Thoracic aorta (tissue), 2 donors: ENCODE measurements at places on chromosomes 7 and 10.

DNA sequence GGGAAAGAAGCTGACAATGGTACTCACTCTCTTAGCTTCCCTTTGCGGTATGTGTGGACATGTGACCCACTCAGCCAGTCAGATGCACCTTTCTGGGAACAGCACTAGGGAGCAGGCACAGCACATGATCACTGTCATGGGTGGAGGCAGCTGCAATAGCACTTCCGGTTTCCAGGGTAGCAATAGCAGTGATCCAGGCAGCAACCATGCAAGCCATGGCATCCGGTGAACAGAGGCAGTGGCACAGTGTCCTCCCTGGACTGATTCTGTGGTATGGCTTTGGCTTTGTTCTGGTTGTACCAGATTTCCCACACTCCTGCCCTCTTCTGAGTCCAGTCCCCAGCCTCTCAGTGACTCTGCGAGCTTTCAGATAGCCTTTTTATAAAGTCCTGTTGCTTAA, 86.8 kb upstream of the NAMPT start:
- no peak for DNase-seq

DNA sequence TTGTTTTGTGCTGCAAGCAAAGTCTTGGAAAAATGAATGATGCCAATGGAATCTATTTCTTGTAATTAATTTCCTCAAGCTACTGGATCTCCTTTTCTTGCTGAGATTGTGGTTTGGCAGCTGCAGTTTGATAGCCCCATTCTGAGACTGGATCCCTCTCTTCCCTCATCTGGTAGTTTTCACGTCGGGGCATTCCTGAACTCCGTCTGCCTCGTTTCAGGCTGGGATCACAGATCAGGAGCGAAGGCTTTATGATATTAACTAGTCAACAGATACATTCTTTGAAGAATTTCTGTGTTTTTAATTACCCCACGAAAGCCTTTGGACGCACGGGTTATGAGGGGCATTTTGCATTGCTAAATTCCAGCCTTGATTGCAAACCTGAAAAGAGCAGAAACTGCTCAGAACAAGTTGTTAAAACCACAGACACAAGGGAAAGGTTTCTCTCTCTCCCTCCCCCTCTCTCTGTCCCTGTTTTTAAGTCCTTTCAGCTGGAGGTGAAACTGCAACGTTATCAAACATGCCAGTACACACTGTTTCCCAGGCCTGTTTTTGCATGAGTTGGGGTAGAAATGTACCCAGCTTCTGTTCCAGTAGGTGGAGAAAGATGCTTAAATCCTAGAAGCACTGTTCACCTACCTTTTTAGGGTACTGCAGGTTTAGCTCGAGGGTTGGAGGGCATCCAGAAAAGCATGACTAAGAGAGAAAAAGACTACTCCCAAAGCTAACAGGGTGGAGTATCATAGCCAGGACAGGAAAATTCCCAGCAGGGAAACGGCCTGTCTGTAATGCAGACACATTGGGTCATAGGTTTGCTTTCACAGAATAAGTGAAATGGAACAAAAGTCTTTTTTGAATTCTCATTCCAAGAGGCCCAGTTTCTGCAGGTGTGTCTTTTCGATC, 124.3 kb downstream of the CUX1 start:
- DNase-seq = peak; percentile 39

GRCh38 chr10:119655566-119656001, 4.4 kb downstream of the BAG3 start:
- DNase-seq = no peak

DNA sequence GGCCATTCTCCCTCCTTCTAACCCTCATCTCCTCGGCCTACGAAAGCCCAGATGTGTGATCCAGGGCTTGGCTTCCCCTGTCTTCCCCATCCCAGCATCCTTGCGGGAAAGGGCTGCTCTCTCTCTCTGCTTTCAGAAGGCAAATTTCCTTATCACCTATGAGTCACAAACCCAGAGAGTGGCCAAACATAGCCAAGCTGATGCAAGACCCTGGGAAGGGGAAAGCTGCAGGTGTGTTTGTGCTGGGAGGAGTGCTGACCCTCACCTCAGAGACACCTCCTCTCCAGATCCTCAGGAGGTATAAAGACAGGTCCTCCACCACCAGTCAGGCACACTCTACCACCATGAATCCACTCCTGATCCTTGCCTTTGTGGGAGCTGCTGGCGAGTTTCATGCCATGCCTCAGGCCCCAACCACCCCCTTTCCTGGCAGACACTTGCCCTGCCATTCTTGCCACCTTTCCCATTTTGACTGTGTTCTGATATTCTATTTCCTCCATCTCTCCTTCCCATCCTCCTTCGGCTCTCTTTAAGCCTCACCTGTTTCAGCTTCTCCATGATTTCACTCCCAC, 10.6 kb upstream of the PRSS2 start:
- no peak for DNase-seq

DNA sequence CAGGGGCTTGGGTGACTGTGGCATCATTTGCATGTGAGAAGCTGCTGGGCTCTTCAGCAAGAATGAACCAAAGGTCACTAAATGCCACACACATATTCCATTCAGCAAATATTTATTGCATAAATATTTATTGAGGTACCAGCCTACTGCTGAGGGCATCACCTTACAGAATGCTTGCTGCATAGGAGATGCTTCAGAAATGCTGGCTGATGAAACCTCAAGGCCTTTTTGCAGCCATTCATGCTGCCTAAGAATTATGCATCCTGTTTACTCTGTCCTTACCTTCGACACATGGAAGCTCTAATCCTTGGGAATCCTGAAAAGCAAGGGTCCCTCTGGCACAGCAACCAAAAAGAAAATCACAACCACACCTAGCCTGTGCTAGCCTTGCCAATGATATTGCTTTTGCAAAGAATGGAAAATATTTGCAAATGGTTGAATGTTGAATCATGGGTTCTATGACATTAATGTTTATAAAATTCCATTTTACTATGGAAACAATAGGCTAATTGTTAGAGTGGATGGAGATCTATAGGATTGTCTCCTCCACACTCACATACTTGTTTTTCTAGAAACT, 79.6 kb downstream of the PCGF5 start:
- no peak for DNase-seq

DNA sequence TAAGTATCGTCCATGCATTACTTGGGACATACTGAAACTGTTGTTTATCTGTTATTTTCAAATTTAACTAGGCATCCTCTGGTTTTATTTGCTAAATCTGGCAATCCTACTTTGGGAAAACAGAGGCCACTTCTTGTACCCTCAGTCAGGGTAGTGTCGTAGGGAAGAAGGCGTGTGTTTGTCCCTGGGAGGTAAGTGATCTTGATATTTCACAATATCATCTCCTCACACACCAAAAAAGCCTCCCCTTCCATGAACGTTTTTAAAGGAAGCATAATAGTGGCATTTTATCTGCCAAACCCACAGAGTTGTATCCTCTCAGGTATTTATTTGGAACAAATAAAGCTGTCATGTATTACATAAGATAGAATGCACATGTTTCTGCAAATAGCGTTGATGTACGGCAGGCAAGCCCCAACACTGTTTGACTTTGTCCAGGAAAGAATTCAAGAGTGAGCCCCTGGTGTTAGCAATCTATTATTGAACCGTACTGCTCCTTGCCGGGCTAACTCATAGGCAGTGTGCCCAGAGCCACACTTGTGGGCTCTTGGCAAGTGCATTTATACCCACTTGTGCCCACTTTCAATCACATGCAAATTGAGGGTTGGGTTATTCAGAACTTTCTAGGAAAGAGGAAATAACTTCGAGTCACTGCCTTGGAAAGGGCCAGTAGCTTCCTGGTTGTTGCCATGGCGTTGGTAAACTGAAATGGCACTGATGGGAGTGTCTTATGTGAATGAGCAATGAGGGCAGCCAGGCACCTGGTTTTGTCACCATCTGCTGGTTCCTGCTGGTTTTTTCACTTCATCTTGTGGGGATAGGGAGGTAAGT, 266.0 kb downstream of the USP6NL start:
- DNase-seq = no peak

DNA sequence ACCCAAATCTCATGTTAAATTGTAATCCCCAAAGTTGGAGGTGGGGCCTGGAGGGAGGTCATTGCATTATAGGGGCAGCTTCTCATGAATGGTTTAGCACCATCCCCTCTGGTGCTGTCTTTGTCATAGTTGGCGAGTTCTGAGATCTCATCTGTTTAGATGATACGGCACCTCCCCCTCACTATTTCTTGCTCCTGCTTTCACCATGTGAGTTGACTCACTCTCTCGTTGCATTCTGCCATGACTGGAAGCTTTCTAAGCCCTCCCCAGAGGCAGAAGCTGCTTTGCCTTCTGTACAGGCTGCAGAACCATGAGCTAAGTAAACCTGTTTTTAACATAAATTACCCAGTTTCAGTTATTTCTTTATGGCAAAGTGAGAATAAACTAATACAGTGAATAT, 18.9 kb upstream of the ZNF138 start:
- DNase-seq = no peak

DNA sequence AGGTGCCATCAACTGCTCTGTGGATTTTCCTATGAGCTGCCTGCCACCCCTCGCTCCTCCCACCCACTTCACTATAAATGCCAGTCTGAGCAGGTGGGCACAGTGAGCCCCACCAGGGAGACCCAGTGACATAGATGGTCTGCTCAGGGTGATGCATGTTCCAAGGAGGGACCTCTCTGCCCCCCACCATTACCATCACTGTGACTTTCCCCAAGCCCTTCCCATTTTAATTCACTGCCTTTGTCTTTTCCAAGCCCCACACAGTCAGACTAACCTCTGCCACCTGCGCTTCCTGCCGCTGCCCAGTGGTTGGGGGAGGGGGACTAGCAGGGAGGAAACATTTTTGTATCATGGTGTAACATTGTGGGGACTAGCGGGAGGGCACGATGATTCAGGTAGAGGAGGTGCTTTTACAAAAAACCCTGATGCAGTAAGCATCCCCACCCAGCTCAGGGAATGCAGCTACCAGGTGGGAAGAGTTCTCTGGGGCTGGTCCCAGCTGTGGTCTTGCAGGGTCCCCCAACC, 24.6 kb downstream of the PRSS2 start:
- DNase-seq = no peak

DNA sequence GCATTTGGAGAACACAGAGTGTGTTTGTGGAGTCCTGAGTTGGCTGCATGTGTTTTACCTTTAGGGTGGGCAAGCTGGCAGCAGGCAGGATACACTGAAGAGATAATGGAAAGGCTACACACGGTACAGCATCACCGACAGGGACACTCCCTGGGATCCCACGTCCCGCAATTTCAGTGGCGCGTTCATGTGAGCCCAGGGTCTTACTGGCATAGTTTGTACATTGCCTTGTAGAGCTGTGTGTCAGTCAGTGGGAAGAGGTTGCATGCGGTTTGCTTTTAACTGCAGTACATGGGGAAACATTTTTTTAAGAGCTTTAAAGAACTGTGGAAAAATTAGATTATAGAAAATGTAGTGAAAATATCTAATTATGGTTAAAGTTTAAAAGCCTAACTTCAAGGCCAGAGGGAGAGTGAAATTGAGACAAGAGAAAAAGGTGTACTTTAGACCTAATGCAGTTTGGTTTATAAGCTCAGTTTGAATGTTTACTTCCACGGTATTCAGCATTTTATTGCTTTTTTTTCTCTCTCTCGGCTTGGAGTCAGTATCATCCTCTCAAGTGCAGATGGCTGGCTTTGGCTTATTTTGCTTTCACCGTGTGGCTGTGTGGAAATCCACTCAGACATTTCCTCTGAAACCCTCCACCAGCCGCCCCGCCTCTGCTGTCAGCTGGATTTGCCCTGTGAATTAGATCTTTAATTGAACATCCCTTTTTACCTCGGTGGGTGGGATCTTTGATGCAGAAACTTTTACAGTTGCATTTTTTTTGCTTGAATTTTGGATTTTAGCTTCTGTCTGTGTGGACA, 364.2 kb upstream of the COBL start:
- DNase-seq = no peak

DNA sequence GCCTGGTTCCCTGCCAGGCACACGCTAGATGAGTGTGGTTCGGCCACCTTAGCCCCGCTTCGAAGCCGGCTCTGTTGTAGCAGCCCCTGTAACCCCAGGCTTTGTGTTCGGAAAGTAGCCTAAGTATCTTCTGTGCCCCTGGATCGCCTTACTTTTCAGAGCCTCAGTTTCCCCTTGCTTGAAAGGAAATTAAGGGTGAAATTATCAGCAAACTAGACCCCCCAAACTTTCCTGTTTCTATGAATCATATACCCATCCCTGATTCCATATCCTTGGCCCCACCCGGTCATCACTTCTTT, 312 bp downstream of the PDCD11 start:
- no peak for DNase-seq

DNA sequence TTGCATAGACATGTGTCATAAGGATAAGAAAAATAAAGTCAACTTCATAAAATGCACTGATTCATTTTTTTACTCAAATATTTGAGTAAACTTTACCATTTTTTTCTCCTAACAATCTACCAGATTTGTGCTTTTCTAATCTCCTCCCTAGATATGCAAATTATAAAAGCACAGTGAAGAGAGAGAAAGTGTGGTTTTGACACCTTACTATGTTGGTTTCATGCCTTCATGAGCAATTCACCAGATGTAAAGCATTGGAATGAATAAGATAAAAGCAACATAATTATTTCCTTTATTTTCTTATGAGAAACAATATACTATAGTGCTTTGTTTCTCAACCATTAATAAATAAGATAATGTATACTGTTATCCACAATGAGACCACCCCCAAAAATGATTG, 432.5 kb upstream of the PCDH15 start:
- DNase-seq = no peak

- no peak for DNase-seq
These were observed 58.2 kb upstream of the MSRB2 start for GRCh38 chr10:23037152-23037551.

DNA sequence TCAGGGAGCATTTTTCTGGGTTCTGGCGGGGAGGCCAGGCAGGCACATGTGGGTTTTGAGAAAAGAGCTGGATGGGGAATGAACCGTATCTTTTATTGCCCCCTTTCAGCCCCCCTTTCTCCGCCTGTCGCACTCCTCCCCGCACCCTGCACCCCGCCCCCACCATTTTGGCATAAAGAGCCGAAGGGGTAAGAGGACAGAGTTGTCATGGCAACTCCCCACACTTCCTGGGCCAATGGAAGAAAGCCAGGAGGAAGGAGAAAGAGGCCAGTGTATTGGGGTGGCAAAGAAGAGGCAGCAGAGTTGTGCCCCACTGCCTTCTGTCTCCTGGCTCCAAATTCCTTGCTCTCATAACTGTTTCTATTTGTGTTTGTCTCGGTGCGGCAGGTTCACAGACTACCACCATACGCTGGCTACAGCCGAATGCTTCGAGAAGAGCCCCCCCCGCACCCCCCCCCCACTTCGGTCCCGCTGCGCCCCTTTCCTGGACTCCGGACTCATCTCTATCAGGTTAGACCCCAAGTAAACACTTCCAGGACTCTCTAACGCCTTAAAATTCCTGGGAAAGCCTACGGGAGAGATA, 3.4 kb downstream of the KCNIP2 start:
- no peak for DNase-seq
